ENCODE measurements at places on chromosomes 4 and X.

- DNase-seq, result no peak
Measured at GRCh38 chr4:134073711-134074110, 127.9 kb downstream of the PABPC4L start.

- DNase-seq, result no peak
Measured at GRCh38 chr4:80717204-80717603, 313.3 kb upstream of the BMP3 start.

- DNase-seq, result no peak
Measured at GRCh38 chr4:166078955-166079354, 205.9 kb downstream of the TLL1 start.

GRCh38 chr4:155569960-155570515, 96.6 kb upstream of the GUCY1A1 start:
- DNase-seq, result no peak

- no peak for DNase-seq
Measured at GRCh38 chr4:11904117-11904535, 475.4 kb upstream of the HS3ST1 start.

- no peak for DNase-seq
Measured at GRCh38 chr4:12211636-12212035, 782.9 kb upstream of the HS3ST1 start.

GRCh38 chr4:15562114-15562513, 92.4 kb downstream of the CC2D2A start:
- DNase-seq, result no peak

GRCh38 chr4:4506961-4507360, 34.9 kb downstream of the STX18 start:
- no peak for DNase-seq

DNA sequence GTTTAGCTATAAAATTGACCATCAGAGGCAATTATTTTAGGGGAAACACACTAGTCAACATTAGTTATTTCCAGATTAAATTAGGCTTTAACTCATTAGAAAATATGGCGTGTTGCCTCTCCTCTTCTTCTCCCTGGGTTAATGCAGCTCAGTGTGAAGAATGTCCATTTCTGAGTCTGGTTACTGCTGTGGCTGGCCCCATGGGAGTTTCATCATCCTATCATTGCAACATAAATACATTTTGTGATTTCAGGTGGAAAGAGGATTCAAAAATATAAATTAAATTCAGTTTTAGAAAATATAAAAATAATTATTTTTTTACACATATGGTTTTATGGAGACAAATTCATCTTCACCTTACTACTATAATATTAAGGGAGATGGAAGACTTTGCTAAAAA, 288.5 kb upstream of the ARSJ start:
- no peak for DNase-seq

- no peak for DNase-seq
Measured at GRCh38 chrX:46572340-46572936, 1.1 kb upstream of the CHST7 start.

DNA sequence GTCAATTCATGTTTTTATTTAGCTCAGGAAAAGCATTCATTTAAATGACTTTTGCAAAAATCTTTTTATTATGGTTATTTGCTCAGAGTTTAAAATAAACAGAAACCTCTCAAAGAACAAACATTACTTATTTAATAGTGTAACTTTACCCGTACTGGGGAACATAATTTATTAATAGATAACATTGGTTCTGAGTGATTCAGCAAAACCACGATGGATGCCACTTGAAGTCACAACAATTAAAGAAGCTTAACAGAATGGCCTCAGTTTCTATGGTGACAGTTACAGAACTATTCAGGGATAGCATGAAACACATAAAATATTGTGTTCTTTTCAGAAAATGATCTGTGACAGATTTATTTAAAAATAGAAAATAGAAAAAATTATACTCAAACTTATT, 368.7 kb downstream of the CCSER1 start:
- no peak for DNase-seq

DNA sequence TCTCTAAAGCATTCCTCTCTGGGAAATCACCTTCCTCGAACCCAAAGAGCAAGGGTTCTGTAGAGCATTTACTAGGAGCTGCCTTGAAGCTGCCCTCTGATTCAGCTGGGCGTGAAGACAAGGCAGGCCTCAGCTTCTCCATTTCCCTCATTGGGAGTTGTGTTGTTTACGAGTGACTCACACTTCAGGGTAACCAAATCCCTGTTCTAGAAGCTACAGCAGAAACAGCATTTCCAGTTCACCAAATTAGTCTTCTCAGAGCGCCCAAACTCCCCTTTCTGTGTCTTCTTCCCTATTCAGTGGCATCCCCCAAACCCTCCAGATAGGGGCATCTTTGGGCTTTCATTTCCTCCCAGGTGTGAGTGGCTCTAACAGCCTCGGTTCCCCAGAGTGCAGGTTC, 863 bp upstream of the XPNPEP2 start:
- no peak for DNase-seq

DNA sequence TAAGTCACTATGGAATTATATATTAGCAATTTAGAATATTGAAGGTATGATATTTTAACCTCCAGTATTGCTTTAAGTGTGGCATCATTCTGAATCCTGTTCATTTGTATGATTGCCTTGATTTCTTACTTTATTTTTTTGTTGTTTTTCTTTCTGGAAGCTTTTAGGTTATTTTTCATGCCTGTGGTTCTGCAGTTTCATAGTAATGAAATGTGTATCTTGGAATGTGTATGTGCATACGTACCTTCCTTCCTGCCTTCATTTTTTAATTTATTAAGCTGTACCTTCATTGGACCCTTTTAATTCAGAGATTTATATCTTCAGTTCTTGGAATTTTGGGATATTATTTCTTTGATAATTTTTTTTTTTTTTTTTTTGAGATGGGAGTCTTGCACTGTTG, 22.1 kb downstream of the CPEB2 start:
- DNase-seq, result no peak

- no peak for DNase-seq
Measured at GRCh38 chr4:77036206-77036605, 39.6 kb downstream of the CCNI start.

DNA sequence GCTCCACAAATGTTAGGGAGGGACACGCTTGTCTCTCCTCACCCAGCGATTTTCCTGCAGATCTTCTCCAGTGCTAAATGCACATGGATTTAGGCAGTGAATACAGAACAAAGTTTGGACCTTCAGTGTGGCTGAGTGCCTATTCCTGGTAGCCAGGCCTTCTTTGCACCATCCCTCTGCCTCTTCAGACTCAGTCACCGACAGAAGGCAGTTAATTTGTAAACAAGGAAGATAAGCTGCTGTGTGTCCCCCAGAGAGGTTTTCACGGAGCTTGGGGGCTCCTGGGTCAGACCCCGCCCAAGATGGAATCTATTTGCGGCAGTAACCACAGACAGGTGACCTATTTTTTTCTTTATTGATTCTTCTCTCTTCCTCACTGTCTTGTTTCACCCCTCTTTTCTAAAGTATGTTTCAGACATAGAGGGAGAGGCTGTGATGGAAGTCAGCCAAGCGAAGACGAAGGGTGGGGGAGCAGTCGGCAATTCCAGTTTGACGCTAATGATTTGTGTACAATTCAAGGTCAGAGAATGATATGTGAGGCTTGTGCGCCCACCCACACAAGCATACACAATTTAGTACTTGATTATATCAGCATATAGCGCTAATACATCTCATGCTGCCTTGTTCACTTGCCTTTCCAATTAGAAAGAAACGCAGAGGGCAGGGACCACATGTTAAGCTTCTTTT, 200.8 kb downstream of the MGST2 start:
- DNase-seq, result no peak

DNA sequence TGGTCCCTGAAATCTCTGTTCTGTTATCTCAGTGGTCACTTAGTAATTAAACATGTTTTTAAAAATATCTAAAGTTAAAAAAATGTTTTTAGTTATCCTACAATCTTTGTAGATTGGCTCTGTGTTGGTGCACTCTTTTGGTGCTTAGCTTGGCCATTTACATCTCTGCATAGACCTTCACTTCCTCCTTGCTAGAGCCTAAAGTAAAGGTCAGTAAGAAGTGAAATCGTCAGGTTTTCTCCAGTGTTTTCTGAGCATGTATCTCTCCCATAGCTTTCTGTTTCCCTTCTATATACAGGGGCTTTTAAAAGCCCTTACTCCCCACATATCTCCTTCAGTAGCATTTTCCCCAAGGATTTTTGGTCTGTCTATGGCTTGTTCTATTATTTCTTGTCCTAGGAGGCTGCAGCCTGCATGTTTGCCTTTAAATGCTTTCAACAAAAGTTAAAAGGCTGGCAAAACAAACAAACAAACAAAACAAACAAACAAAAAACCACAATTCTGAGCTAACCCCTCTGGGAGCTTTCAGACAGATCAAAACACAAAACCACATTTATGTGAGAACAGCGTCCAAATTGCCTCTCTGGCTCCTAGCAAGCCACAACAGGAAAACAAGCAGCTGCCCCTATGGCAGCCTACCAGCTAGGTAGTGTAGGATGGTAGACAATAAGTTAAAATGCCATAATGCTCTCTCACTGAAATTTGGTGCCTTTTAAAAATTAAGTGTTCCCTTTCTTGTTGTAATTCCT, 27.3 kb upstream of the GPRASP2 start:
- DNase-seq, result no peak

- DNase-seq, result no peak
Measured at GRCh38 chr4:113604955-113605354, 156.6 kb downstream of the CAMK2D start.

DNA sequence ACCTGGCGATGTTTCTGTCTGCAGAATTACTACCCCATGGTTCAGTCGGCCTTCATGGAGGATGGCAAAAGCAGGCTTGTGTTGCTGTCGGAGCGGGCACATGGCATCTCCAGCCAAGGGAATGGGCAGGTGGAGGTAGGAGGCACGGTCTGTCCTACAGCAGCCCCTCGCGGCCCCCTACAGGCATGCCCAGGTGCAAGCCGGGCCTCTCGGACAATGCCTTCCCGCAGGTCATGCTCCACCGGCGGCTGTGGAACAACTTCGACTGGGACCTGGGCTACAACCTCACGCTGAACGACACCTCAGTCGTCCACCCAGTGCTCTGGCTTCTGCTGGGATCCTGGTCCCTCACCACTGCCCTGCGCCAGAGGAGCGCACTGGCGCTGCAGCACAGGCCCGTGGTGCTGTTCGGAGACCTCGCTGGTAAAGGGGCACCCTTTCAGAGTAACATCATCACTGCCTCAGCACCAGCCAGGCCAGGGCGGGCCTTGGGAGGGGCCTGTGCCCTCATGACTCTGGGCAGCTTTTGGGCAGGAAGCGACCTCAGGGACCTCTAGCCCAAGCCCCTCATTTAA, 29.5 kb upstream of the MRFAP1 start:
- no peak for DNase-seq

GRCh38 chrX:150692296-150692695, 900 bp upstream of the MTMR1 start:
- DNase-seq, result no peak

GRCh38 chrX:114924856-114925255, 92.6 kb downstream of the IL13RA2 start:
- DNase-seq, result no peak

DNA sequence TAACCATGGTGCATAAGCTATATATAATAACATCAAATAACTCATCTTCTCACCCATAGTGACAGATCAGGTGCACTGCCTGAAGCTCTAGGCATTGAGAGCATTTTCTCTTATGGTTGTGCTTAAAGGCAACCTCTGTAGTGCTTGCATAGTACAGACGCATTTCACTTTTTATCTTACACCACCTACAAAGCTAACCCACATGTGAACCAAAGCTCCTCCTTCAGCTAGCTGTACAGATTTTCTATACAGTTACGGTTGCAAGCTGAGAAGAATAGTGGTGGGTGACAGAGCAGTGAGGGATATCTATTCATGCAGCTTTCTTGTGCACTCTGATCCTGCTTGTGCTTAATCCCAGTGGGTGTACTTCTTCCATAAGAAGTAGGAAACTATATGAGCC, 1525.2 kb downstream of the STIM2 start:
- DNase-seq, result no peak

DNA sequence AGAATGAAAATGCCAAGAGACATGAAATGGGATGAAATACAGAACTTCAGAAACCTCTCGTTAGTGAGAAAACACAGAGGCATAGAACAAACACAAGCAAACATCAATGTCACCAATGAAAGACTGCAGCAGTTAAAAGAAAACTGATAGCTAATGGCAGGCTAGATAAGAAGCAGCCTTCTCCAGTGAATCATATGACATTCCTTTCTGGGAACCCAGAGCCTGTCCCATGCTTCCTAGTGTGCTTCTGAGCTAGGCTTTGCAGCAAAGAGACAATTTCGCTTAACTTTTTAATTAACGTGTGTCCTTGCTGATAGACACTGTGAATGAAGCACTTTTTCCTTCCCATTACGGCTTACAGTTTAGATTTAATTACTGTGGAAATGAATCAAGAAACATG, 444.6 kb downstream of the IL15 start:
- DNase-seq, result no peak

DNA sequence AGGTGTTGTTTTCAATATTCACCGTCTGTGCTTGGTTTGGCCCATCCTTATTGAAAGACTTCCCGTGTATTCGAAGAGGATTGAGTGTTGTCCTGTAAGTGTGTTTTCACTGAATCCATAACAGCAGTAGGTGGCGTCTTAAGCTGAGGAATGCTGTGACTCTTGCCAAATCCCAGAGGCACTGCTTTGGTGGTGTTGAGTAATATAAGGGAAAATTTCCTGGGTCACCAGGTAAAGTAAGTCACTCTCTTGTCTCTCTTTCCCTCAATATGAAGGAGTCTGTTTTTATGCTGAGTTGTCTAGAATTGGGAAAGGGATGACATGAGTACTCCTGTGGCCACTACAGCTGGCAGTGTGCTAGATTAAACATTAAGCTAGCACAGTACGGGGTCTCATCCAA, 146.7 kb upstream of the ZXDB start:
- DNase-seq, result no peak

DNA sequence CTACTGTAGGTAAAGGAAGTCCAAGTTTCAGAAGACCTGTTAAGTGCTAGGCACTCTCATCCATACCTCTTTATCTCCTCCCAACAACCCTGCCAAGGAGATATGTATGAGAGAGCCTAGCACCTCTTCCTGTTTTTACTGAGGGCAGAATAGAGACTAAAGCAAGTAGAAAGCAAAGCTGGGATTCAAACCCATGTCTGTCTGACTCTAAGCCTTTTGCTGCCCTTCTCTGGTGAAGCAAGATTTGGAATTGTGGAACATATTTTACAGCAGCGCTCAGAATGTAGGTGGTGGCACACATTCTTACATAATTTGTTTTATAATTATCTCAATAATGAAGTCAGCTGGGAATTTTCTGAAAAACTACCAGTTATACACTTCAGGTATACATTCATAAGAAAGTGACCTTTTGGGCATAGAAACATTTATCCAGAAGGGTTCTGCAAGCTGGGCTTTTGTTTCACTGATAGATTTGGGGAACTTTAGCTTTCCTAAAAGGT, 41.7 kb downstream of the SEPTIN11 start:
- DNase-seq, result no peak

DNA sequence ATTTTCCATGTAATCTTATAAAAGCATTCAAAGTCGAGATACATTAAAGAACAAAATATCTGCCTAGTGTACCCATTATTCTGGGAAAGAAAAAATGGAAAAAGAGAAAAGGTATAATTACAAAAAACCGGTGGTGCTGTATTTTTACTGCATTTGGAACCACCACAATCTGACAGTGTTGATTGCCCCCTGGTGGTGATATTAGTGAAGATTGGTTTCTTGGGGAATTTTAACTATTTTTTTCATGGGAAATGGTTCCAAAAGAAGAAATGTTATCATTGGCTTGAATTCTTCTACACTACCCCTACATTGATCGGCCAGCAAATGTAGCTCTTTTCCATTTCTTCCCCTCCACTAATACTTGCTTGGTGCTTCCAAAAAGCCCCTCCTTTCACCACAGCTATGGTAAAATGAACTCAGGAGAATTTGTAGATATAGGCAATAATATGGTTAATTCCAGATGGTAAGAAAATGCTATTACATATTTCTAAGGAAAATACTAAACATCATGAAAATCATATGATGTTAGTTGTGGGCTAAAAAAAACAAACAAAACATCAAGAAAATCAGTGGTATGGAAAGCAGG, 50.0 kb downstream of the COX18 start:
- no peak for DNase-seq

Measured in posterior cingulate gyrus (tissue), 11 donors.